ENCODE measurements at places on chromosomes 2 and 18.

- DNase-seq, result peak; percentile 82
Measured at GRCh38 chr18:427005-427404, 73.5 kb downstream of the COLEC12 start.

GRCh38 chr18:49865401-49865800, 52.1 kb upstream of the ACAA2 start:
- no peak for DNase-seq

GRCh38 chr2:107018366-107018765, 132.4 kb upstream of the ST6GAL2 start:
- no peak for DNase-seq

- peak; percentile 31 for DNase-seq
Measured at GRCh38 chr2:69489793-69490192, 52.6 kb upstream of the NFU1 start.
